Activated B cell treated with CpG ODN at 0.5 μM for 24 hours (primary cell): ENCODE measurements at places on chromosomes 1 and 21. TPM values are rescaled to one million over a fixed set of nuclear protein-coding genes. Genes with fewer than 3 reads are reported as not detected.
A peak's percentile ranks its signal among the peaks of the same experiment; 100 is the strongest.

GRCh38 chr1:201653883-201654282 is 115.0 kb downstream of the NAV1 start:
- DNase-seq, result no peak
- no peak overlapping the region for H3K4me3 ChIP-seq
- H3K36me3 ChIP-seq, result no peaks in the 10 kb centered on the region
- H3K27ac ChIP-seq, result no peak overlapping the region

DNA sequence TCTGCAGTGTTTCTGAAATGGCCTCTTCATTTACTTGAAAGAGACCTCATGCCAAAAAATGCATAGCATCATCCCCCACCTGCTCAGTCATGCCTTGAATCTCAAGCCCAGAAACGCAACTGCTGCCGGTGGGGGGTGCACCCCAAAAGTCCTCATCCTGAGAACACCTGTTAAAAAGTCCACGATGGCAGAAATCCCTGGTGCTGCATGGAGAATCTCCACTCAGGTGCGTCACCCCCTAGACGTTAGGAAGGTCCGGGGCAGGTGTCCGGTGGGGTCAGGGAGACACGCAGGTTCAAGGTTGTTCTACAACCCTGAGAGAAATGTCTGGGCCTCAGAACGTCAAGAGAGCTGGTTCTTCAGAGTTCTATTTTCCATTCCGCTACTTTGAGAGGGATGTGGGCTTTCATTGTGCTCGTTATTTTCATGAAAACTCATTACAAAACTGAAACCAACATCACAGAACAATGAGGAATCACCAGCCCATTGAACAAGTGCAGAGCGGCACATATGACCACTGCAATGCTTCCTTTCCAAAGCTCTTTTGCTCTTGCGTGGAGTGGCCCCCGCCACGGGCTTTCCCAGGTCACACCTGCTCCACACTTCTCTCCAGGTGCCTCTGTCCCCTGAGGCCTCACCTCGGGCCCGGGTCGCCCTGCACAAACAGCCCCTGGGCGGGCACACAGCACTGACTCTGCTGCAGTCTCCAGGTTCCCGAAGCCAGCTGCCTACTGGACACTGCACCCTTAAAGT is 201.9 kb downstream of the TOMM20 start:
- peaks cover 30% of the 10 kb centered on the region for H3K4me1 ChIP-seq
- DNase-seq, result peak; percentile 42
- peak overlapping the region; percentile 78 for H3K27ac ChIP-seq
- no peaks in the 10 kb centered on the region for H3K36me3 ChIP-seq
- peak overlapping the region; percentile 78 for H3K4me3 ChIP-seq

ARHGEF10L gene
- total RNA-seq, result 0.59 and 0.62 TPM in 2 replicates

DNA sequence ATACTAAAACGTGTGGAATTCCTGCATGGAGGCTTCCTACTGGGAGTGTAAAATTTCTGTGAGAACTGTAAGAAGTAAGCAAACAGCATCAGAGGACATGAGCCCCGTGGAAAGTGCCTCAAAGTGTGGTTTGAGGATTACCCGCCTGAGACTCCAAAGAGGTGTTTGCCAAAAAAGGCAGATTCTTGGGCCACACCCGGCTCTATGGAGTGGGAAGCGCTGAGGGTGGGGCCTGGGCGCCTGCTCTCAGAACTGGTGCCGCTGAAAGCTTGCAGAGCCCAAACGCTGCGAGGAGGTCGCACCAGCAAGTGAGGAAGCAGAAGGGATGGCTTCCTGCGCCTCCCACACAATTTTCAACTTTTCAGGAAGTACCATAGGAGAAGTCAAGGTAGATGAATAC is 43.0 kb upstream of the PSEN2 start:
- peaks cover 37% of the 10 kb centered on the region for H3K4me1 ChIP-seq
- DNase-seq, result no peak
- peak overlapping the region; percentile 80 for H3K27ac ChIP-seq
- no peaks in the 10 kb centered on the region for H3K36me3 ChIP-seq
- H3K4me3 ChIP-seq, result no peak overlapping the region

GRCh38 chr1:184340984-184341383 is 45.8 kb upstream of the C1orf21 start:
- H3K36me3 ChIP-seq, result no peaks in the 10 kb centered on the region
- H3K4me3 ChIP-seq, result no peak overlapping the region
- H3K27ac ChIP-seq, result no peak overlapping the region
- DNase-seq, result no peak
- no peaks in the 10 kb centered on the region for H3K27me3 ChIP-seq

GRCh38 chr1:223770621-223771315 is 58.4 kb downstream of the CAPN2 start:
- H3K4me3 ChIP-seq, result no peak overlapping the region
- H3K27me3 ChIP-seq, result no peaks in the 10 kb centered on the region
- no peak for DNase-seq
- peaks cover 66% of the 10 kb centered on the region for H3K36me3 ChIP-seq
- peaks cover 15% of the 10 kb centered on the region for H3K4me1 ChIP-seq

DNA sequence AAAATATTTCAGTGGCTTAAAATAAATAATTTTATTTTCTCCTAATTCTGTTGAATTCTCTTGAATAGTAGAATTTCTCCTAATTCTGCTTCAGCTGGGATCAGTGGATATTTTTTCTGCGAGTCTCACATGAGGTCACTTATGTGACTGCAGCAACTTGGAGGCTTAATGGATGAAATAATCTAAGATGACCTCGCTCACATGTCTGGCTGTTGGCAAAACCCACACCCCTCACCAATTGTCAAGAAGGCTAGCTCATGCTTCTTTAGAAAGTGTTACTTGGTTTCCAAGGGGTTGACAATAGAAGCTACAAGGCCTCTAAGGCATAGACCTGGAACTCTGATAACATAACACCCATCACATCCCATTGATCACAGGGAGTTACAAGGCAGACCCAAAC is 156.9 kb upstream of the DPYD start:
- H3K27ac ChIP-seq, result no peak overlapping the region
- DNase-seq, result no peak
- no peaks in the 10 kb centered on the region for H3K36me3 ChIP-seq
- no peaks in the 10 kb centered on the region for H3K4me1 ChIP-seq
- no peaks in the 10 kb centered on the region for H3K27me3 ChIP-seq
- H3K4me3 ChIP-seq, result no peak overlapping the region

- H3K27me3 ChIP-seq, result no peaks in the 10 kb centered on the region
- peaks cover 23% of the 10 kb centered on the region for H3K36me3 ChIP-seq
- H3K4me1 ChIP-seq, result peaks cover 59% of the 10 kb centered on the region
These were observed 20.5 kb downstream of the ARID4B start for GRCh38 chr1:235307158-235308124.

DNA sequence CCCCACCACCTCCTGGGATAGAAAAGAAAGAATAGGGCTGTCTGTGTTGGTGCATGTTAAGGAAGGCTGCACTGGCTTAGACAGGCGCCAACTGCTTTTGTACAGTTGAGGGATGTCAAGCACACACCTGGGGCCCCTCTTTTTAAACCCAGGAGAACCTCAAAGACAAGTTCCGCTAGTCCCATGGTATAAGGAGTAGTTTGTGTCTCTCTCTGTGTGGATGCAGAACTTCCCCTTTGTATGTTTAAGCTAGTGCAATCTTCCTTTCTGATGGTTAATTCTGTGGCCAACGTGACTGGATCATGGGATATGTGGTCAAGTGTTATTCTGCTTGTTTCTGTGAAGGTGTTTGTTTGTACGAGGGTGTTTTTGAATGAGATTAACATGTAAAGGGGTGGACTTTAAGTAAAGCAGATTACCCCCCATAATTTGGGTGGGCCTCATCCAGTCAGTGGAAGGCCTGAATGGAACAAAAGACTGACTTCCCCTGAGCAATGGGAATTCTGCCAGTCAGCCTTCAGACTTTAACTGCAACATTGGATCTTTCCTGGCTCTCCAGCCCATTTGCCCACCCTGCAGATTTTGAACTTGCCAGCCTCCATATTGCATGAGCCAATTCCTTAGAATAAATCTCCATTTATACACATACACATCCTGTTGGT is 9.5 kb upstream of the DUSP10 start:
- no peaks in the 10 kb centered on the region for H3K36me3 ChIP-seq
- H3K27me3 ChIP-seq, result no peaks in the 10 kb centered on the region
- no peak overlapping the region for H3K4me3 ChIP-seq
- DNase-seq, result no peak
- peaks cover 39% of the 10 kb centered on the region for H3K4me1 ChIP-seq

DNA sequence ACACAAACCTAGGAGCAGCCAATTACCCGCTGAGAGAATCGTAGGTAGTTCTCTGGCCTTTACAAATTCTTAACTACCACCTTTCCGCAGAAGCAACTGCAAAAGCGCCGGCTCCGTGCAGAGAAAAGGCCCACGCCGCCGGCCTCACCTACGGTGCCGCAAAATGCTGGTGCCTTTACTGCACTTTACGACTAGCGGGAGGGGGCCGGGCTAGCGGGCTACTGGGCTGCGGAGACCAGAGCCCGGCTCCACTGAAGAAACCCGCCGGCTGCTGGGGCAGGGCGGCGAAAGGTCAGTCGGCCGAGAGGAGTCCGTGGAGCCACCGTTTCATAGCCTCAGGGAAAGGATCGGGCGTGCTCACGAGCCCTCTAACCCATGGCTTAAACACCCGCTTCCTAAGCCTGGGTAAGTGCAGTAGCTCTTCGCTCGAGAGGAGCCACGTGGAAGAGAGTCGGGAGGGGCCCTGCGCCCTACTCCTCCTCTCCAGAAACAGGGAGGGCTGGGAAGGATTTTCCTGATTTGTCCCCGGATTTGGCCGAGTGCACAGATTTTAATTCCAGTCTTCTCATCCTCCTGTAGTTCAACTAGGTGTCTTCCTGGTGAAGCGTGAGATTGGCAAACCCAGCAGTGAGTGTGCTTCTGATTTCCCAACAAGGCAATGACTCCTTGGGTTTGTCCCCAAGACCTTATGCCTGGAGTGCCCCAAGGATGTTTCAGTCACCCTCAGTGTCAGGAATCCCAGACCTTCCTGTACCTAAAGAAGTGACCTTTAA is at the start of gene DPH5:
Gene DPH5 (minus strand): TSS at position 128 of the 773 bp plus-strand sequence. CDS start 341 bp downstream, outside the sequence.
- H3K4me1 ChIP-seq, result peaks cover 66% of the 10 kb centered on the region
- H3K27me3 ChIP-seq, result no peaks in the 10 kb centered on the region
- peak within 1 kb of the TSS; percentile 97 for H3K4me3 ChIP-seq
- peak; percentile 77 for DNase-seq

GRCh38 chr1:182332261-182333060 is 59.1 kb downstream of the GLUL start:
- no peak overlapping the region for H3K4me3 ChIP-seq
- H3K27ac ChIP-seq, result peak overlapping the region; percentile 51
- H3K4me1 ChIP-seq, result peaks cover 17% of the 10 kb centered on the region
- H3K27me3 ChIP-seq, result no peaks in the 10 kb centered on the region

DNA sequence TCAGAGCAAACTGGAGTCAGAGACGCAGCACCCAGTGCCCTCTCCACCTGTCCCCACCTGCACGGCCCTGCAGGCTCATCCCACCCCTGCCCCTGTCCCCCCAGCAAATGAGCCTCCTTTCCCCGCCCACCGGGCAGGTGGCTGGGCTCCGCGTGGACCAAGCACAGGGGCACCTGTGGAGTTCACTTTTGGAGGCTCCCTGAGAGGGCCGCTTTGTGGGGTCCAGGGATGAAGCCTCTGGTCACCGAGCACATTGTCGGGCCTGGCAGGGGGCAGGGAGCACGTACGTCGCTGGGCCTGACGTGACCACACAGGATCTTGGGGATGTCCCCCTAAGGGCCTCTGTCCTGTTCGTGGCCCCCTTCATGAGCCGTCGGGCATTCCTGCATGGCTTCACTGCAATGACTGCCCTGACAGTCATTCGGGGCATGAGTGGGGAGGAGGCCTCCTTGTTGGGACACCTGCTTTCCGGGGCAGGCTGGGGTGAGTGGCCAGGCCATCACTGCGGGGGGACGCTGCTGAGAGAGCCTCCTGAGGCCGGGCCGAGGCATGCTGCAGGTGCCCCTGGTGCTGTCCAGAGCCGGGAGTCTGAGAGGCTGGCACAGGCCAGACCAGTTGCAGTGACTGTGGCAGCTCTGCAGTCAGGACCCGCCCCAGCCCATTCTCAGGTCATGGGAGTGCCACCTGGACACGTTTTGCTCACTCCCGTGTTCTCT is 19.7 kb downstream of the SLX9 start:
- no peaks in the 10 kb centered on the region for H3K27me3 ChIP-seq
- peaks cover 71% of the 10 kb centered on the region for H3K36me3 ChIP-seq
- H3K4me1 ChIP-seq, result peaks cover 3% of the 10 kb centered on the region
- H3K4me3 ChIP-seq, result no peak overlapping the region
- no peak overlapping the region for H3K27ac ChIP-seq

TNFRSF14 gene
- total RNA-seq, result 140 and 148 TPM in 2 replicates

DNA sequence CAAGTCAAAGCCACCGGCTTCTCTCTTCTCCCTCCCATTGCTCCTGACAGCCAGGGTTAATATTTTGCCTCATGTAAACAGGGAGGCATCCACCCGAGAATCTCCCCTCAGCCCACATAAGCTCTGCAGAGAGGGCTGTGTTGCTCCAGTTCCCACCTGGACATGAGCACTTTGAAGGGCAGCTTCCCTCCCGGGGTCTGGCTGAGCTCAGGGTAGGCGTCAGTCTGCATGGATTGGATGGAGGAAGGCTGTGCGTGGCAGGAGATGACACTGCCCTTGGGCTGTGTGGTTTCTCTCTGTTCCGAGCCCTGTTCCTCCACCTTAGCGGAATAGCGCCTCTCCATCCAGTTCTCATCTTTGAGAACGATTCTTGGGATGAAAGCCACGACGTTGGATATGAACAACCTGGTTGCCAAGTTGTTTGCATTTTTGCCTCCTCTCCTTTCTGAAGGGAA is 53.7 kb upstream of the ETS2 start:
- no peak overlapping the region for H3K4me3 ChIP-seq
- no peak overlapping the region for H3K27ac ChIP-seq
- no peak for DNase-seq

C2CD4D gene
- 0.15 TPM in 1 of 2 replicates, not detected in the other for total RNA-seq

OR2G6 gene
- total RNA-seq, result 0.59 and 1.00 TPM in 2 replicates

- no peak for DNase-seq
- H3K27me3 ChIP-seq, result no peaks in the 10 kb centered on the region
- peaks cover 4% of the 10 kb centered on the region for H3K4me1 ChIP-seq
- H3K27ac ChIP-seq, result no peak overlapping the region
- peaks cover 95% of the 10 kb centered on the region for H3K36me3 ChIP-seq
These were observed 36.4 kb downstream of the MRAP start for GRCh38 chr21:32334980-32335531.

GRIK3 gene
- total RNA-seq, result 0.35 and 0.37 TPM in 2 replicates

DNA sequence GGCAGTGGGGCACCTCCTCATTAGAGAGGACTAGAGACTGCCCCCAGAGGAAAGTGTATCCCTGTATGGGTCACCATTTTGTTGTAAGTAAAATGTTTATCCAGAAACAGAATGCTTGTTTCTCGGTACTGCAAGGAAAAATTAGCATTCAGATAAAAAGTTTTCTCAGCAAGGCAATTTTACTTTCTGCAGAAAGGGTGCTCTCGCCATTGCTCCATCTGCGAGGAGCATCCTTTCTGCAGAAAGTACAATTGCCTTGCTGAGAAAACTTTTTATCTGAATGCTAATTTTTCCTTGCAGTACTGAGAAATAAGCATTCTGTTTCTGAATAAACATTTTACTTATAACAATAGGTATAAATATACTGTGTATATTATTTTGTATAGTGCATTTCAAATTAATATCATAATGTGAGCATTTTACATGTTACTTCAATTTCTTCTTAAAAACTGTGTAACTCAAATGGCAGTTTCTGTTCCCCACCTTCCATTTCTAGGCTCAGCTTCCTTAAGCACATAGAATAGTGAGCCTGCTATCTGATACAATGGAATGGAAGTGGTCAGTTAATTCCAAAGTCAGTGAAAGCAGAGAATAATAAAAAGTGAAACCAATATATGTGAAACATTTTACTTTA is 76.5 kb upstream of the DESI2 start:
- no peaks in the 10 kb centered on the region for H3K4me1 ChIP-seq
- H3K4me3 ChIP-seq, result no peak overlapping the region
- DNase-seq, result no peak
- H3K36me3 ChIP-seq, result peaks cover 10% of the 10 kb centered on the region
- H3K27me3 ChIP-seq, result no peaks in the 10 kb centered on the region

GRCh38 chr1:114428083-114428754 is 82.8 kb downstream of the TRIM33 start:
- no peak for DNase-seq
- no peak overlapping the region for H3K27ac ChIP-seq
- H3K4me3 ChIP-seq, result no peak overlapping the region
- no peaks in the 10 kb centered on the region for H3K27me3 ChIP-seq
